ENCODE measurements at places on chromosomes 12 and 14.

GRCh38 chr12:58888131-58888783 is 32.0 kb downstream of the LRIG3 start:
- DNase-seq, result peak; percentile 82

GRCh38 chr12:101954676-101955075 is 77.3 kb downstream of the DRAM1 start:
- no peak for DNase-seq

- no peak for DNase-seq
Observed at GRCh38 chr12:104534162-104534856, 77.6 kb downstream of the CHST11 start.

GRCh38 chr14:79091381-79091963 is 921.3 kb downstream of the NRXN3 start:
- no peak for DNase-seq

DNA sequence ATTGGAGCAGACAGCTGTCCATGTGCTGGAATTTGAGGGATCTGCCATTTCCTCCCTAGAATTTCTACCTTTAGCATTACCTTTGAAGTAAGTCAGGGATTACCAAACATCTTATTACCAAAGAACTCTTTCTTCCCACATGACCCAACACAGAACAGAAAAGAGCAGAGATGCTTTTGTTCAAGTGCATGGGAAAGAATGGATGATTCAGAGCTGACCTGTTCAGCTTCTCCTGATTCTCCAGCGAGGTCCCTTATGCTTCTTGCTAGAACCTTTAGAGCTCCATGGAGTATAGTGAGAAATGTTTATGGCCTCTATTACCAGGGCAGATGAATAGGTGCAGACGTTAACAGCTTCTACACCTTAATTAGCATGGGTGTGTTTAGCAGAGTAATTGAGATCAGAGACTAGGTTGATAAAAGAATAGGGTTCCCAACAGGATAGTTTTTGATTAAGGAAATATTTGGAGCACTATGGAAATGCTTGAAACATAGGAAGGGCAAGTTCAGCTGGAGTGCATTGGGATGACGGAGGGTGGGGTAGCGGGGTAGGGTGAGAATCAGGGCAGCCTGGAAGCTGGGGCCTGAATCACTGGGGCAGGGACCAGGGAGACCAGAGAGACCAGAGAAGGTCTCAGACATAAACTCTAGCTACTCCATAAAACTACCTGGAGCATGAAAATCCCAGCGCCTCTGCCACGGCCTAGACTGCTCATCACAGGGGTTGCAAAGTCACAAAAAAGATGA is 223.7 kb downstream of the CACNA1C start:
- DNase-seq, result no peak

GRCh38 chr12:6752167-6752920 is 597 bp downstream of the MLF2 start:
- DNase-seq, result peak; percentile 62

DNA sequence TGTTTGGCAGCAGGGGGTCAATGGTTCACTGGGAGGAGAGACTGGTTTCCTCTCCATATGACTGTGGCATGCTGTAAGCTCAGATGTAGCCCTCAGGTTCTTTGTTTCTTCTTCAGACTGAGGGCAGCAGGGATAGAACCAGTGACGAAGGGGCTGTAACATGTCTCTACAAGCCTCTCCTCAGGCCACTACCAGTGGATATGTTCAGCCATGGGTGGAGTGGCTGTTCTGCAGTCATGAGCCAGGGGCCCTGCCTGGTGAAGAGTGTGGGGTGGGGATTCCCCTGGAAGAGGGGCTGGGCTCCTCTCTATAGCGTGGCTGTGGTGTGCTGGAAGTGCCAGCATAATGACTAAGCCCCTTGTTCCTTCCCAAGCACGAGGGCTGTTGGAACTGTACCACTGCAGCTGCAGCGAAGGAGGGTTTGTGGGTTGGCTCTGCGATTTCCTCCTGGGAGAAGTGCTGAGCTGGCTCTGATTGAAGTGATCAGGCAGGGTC is 55.8 kb downstream of the CMAS start:
- DNase-seq, result no peak

DNA sequence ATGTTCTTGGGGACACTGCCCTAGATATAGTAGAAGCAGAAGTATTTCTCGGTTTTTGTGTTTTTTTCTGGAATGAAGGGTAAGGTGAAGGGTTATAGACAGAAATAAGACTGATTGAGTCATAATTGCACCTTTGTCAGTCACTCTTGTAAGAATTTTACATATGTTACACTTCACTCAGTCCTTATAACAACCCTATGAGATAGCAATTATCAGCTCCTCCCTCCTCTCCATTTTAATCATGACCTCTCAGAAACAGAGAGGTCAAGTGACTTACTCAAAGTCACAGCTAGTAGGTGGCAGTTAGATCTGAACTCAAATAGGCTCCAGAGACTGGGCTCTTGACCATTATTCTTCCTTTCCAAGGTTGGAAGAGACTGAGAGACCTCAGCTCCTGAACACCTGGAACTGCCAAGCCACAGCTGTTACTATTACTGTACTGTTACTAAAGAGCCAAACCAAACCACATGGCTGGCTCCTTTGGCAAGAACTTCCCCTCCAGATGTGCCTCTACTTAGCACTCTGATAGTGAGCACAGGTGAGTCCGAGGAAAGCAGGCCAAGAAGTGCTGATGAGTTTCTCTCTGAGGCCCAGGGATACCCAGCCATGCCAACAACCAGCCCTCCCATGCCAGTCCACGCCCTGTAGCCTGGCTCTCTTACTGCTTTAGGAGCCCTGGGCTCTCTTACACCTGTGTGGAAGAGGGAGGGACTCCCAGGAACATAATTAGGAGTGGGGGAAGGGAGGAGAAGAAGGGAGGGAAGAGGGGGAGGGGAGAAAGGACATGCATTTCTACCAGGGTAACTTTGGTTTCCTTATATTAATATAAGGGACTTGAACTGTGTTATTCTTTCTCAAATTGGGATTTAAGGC is 121.3 kb downstream of the CRADD start:
- DNase-seq, result no peak

DNA sequence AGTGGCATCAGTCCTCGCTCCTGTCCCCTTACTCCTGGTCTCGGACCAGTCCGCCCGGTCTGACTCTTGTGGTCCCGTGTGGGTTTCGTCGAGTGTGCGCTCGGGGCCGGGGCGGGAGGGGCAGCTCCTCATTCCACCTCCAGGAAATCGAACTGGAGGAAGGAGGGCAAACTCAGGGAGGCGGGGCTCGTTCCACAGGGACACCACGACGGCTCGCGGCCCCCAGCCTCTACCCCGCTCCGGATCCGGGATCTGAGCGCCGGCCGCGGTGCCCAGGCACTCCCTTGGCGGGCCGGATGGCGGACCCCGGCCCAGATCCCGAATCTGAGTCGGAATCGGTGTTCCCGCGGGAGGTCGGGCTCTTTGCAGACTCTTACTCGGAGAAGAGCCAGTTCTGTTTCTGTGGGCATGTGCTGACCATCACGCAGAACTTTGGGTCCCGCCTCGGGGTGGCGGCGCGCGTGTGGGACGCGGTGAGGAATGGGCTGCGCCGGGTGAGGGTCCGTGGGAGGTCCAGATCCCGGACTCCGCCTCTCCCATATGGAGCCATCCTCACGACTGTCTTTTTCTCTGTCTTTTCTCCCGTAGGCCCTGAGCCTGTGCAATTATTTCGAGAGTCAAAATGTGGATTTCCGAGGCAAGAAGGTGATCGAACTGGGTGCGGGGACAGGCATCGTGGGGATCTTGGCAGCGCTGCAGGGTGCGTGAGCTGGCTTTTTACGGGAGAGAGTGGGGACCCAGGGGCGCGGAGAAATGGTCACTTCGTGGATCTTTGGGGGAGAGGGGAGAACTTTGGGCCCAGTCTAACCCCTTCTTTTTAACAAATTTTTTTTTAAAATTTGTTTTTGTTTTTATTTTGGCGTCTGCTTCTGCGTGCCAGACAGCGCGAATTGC is at the start of gene EEF1AKMT3:
EEF1AKMT3 (plus strand) TSS at position 186 of the 894 bp plus-strand sequence; CDS start at position 297, 111 bp downstream.
- no peak for DNase-seq

- peak; percentile 70 for DNase-seq
Observed at GRCh38 chr12:106303202-106303820, 778 bp downstream of the TCP11L2 start.

GRCh38 chr12:104000807-104001434 is 35.2 kb downstream of the TDG start:
- no peak for DNase-seq

DNA sequence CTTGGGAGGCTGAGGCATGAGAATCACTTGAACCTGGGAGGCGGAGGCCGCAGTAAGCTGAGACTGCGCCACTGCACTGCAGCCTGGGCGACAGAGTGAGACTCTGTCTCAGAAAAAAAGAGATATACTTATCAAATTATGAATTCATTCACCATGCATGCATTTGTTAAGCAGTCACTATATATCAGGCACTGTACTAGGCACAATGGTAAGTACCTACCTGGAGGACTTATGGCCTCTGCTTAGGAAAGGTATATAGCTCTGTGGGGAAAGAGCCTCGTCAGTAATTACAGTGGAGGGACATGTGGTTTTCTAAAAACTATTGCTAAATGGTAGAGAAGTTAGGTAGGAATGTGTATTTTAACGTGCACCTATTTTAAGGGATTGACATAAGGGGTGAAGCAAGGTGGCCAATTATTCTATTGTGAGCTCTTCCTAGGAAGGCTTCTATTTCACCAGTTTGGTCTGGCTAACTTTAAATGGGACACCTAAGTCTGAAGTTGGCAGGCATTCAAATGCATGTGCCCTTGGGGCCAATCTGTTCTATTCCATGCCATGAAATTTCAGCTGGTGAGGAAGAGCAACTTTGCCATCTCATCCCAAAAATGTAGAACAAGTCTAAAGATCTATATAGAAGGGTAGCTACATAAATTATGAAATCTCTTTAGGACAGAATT is 15.0 kb downstream of the TCP11L2 start:
- no peak for DNase-seq

DNA sequence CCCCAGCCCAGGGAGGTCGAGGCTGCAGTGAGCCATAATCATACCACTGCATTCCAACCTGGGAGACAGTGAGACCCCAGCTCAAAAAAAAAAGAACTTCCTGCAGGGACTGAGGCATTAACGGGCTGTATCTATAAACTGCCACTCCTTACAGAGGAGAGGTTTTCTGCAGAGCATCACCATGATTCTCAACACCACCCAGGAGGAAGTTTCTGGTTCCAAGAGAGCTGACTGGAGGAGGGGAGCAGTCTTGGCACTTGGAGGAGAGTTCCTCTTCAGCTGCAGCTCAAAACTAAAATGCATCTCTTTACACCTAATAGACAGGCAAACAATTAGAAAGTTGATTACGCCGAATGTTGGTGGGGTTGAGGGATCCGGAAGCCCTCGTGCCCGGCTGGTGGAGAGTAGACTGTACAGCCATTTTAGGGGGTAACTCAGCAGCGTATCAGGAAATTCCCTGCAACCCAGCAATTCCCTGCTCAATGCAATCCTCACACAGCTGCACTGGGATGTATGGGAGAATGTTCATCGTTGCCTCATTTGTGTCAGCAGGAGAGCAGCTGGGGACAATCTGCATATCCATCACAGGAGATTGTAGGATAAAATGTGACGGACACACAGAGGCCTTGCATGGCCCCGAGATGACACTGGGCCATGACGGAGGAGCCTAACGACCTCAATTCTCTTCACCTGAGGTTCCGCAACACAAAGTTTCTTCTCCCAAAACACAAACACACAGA is 36.6 kb downstream of the ACTN1 start:
- no peak for DNase-seq

DNA sequence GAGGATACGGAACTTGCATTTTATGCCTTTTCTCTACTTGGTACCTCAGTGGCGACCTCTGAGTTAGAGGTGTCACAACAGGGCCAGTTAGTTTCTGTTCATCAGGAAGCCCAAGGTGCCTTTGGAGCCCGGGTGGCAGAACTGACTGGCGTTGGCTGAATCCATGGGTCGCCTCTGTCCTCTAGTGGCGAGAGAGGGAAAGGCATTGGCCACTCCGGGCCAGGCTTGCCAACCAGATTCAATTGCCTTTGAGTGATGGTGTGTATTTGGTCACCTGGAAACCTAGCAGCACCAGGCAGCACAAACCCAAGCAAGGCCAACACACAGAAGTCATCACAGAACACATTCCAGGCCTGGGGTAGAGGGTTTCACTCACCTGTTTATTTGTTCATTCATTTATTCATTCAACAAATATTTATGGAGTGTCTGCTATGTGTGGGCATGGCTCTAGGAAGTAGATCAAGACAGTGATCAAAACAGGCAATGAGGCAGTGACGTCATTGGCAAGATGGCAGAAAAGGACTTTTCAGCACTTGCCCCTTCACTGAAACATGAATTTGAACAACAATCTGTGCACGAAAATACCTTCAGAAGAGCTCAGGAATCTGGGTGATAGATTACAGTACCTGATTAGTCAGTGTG is 40.5 kb upstream of the KCNA5 start:
- DNase-seq, result peak; percentile 64

GRCh38 chr12:103542078-103542477 is 45.0 kb upstream of the STAB2 start:
- no peak for DNase-seq
